ENCODE measurements at places on chromosomes 11 and 22.

DNA sequence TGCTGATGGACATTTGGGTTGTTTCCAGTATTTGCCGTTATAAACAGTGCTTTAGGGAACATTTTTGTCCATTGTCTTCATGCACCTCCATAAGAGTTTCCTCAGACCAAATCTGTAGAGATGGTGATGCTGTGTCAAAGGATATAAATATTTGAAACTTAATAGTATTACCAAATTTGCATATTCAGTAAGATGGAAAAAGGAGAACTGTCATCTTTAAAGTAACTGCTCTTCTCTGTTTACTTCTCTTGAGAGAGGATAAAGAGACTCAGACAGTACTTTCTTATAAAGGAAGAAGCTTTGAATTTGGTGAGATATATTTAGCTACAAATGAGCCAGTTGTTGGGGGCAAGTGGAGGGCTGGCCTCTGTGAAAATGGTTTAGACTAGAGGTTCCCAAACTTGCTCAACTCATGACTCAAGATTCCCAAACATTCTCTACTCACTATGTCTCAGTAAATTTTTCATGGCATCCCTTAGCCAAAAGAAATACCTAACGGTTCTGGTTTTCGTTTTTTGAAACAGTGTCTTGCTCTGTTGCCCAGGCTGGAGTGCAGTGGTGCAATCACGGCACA, 26.2 kb downstream of the SHISA8 start:
- DNase-seq: no peak

GRCh38 chr11:88849368-88849767, 216.4 kb downstream of the GRM5 start:
- peak; percentile 76 for DNase-seq

- no peak for DNase-seq
Observed at GRCh38 chr11:69212798-69213110, 57.0 kb downstream of the SMIM38 start.

- DNase-seq: no peak
Observed at GRCh38 chr11:6541356-6541755, 44.3 kb downstream of the DNHD1 start.

DNA sequence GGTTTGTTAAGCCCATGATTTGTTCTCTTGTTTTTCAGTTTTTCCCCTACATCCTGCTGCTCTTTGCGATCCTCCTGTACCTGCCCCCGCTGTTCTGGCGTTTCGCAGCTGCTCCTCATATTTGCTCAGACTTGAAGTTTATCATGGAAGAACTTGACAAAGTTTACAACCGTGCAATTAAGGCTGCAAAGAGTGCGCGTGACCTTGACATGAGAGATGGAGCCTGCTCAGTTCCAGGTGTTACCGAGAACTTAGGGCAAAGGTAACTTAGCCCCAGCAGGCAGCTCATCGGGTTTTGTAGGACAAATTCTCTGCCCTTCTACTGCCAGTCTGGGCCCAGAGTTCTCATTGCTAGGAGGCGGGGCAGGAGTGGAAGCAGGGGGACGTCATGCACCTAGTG, 49.7 kb downstream of the PANX1 start:
- DNase-seq: no peak

- peak; percentile 94 for DNase-seq
Observed at GRCh38 chr11:78149646-78150045, 10.2 kb upstream of the ALG8 start.

GRCh38 chr11:122430490-122430889, 225.0 kb upstream of the UBASH3B start:
- DNase-seq: no peak

- DNase-seq: no peak
Observed at GRCh38 chr11:86179646-86180064, 64.9 kb upstream of the EED start.

- DNase-seq: no peak
Observed at GRCh38 chr11:64341429-64341828, 1.4 kb downstream of the CCDC88B start.

DNA sequence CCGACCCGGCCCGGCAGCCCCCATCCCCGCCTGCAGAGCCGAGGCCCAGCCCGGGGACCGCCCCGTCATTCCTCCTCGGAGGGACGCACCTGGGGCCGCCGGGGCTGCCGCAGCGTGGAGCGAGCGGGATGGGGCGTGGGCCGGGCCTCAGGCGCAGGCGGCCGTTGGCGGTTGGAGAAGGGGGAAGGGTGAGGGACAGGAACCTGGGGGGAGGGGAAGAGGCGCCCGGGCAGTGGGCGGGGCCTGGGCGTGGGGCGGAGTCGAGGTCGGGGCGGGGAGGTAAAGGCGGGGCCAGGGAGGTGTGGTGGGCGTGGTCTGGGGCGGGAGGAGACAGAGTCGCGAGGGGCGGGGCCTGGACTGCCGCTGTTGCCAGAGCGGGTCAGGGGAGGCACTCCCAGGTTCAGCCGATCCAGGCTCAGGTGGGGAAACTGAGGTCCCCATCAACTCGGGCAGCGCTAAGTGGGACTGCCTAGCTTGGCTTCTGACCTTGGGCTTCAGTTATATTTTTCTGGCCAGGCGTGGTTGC, at the start of gene TESMIN:
Gene TESMIN, minus strand, starts transcription at position 190 of the 526 bp plus-strand sequence. CDS start 860 bp downstream, outside the sequence.
- peak; percentile 44 for DNase-seq

DNA sequence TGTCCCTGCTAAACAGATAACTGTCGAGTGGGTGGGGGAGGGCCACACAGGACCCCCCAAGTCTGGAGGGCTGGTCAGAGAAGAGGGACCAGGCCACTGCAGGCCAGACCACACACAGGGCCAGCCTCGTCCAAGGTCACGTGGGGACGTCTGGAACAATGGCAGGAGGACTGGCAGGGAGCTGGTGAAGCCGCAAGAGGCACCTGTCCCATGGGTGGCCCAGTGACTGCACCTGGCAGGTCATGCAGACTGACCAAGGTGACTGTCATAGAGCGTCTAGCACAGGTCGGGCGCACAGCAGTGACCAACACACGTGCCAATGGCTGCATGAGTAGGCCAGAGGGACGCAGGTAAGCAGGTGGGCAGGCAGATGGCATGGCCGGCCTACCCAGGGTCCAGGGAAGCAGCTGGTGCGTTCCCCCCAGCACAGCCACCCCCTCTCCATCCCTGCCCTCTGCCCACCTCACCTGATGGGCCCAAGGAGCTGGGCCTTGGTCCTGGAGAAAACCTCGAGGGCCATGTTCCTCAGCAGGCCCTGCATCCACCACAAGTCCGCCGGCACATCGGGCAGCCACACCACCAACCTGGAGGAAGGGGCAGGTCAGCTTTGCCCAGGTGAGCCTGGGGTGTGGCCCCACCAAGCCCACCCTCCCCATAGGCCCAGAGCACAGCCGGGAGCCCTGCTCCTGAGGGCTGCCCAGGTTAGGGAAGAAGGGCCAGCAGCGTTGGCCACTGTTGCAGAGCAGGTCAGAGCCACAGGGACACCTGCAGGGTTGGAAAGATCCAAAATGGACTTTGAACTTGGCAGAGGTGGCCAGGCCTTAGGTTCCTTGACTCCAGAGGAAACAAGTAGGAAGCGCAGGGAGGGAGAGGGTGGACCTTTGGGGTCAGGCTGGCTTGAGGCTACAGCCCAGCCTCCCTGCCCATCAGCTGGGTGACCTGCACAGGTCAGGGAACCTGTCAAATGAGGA, 10.4 kb downstream of the PNPLA5 start:
- DNase-seq: no peak

- no peak for DNase-seq
Observed at GRCh38 chr11:67197606-67198005, 68.7 kb upstream of the GRK2 start.

GRCh38 chr11:110858547-110858921, 146.3 kb upstream of the ARHGAP20 start:
- peak; percentile 11 for DNase-seq

- no peak for DNase-seq
Observed at GRCh38 chr11:118896921-118897591, 13.4 kb downstream of the CXCR5 start.

GRCh38 chr11:34653851-34654482, 33.1 kb downstream of the EHF start:
- peak; percentile 99 for DNase-seq

DNA sequence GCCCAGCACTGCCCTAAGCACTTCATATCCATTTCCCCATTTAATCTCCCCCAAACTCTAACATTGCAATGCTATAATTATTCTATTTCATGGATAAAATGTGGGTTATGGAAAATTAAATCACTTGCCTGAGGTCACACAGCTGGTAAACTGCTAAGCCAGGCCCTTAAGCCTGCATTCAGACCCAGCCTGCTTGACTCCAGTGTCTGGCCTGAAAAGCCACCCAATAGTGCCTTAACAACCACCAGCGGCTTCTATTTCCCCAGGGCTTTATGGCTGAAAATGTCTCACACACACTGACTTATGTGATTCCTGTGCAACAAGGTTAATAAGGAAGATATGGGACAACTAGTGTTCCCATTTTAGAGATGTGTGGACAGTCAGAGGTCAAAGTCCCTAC, 178.5 kb upstream of the SNX19 start:
- no peak for DNase-seq

DNA sequence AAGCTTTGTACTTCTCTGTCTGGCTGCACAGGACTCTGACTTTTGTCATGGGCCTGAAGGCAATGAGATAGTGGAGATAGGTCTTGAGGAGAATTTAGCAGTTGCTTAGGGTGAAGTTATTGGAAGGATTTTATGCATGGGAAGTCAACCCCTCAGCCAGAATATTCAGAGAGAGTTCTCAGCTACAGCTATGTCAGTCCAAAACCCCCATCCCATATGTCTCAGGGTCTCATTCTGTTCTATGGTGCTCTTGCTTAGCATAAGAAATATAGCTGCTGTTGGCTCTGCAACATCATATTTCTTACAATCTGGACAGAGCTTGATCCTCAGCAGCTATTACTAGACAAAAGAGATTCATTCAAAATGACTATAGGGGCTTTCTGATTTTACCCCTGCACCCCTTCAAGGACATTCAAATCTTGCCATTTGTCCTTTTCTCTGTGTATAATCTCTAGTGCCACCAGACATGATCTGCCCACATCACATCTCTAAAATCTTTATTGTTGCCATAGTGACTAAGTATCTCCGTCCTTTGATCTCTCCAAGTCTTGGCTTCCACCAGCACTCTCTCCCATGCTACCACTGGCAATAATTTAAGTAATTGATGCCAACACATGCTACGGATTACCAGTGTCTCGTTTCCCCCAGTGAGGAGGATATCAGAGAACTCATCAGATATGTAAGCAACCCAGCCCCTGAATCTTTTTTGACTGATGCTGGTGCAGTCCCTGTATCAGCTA, 327.1 kb upstream of the ISX start:
- DNase-seq: no peak

GRCh38 chr11:119472856-119473222, 49.9 kb upstream of the THY1 start:
- no peak for DNase-seq

DNA sequence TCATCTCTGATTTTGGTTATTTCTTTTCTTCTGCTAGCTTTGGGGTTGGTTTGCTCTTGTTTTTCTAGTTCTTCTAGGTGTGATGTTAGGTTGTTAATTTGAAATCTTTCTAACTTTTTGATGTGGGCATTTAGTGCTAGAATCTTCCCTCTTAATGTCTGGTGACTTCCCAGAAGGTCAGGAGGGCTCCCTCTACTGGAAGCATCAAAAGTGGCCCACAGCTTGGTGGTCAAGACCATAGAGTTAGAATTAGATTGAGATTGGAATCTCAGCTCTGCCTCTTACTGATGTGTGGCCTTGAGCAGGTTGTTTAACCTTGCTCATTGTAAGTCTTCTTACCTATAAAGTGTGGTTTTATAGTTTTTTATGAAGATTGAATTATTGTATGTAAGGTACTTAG, 99.3 kb downstream of the FDX1 start:
- peak; percentile 27 for DNase-seq

DNA sequence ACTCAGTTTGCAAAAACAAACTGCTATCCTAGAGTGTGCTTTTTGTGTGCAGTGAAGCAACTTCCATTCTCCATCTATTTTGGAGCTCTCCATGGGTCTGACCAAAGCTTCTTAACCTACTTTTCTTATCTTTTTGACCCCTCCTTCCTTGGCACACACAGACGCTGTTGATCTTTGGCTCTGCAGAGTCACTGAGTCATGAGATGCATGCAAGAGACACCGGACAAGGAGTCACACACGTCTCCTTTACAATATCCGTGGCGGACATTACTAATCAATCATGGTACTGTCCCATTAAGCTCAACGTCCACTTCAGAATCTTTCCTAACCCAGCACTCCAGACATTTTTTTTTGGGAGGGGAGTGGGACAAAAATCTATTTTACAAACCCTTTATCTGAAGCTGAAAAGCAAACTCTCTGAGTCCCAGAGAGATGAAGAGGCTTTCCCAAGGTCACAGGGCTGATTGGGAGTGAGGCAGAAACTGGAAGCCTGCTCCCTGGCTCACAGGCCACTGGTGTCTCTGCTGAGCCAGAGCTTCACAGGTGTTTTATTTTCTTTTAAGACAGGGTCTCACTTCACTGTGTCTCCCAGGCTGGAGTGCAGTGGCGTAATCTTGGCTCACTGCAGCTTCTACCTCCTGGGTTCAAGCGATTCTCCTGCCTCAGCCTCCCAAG, 165.8 kb upstream of the SYT13 start:
- no peak for DNase-seq

DNA sequence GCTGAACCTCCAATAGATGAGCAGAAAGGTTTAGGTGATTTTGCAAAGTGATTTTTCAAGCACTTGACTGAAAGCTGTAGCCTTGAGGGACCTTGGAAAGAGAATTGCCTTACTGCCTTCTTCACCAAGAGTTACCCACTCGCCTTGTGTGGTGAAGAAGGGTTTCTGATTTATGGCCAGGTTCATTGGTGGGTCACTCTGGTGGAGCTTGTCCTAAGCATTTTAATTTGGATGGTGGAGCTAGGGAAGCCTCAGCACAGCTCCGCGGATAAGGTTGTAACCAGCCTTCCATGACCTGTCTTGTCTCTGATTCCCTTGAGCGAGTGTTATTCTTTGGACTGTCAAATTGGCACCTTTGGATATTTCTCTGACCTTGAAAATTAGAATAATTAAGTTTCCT, 226.4 kb downstream of the FAT3 start:
- no peak for DNase-seq

- DNase-seq: no peak
Observed at GRCh38 chr11:128775468-128775867, 81.6 kb downstream of the FLI1 start.

- no peak for DNase-seq
Observed at GRCh38 chr11:17221968-17222367, 14.2 kb upstream of the PIK3C2A start.

DNA sequence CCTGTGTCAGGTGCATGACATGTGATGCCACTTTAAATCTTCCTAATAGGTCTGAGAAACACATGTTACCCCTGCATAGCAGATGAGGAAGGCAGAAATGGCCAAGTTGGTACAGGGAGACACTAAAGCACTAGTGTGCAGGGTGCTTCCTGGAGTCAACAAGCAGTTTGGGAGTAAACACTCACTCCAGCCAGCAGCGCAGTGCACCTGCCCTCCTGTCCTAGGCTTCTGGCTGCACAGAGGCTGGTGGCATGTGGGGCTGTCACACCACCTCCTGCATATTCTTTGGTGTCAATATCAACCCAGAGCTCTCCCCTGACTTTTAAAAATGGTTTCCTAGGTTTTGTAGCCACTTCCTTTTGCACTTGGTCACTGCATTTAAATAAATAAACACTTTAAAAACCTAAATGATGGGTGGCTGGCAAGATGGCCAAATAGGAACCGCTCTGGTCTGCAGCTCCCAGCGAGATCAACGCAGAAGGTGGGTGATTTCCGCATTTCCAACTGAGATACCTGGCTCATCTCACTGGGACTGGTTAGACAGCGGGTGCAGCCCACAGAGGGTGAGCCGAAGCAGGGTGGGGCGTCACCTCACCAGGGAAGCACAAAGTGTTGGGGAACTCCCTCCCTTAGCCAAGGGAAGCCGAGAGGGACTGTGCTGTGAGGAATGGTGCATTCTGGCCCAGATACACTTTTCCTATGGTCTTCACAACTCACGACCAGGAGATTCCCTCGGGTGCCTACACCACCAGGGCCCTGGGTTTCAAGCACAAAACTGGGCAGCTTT, 33.5 kb downstream of the GAB4 start:
- no peak for DNase-seq

Data from bronchial epithelial cell (primary cell).